ENCODE measurements at places on chromosomes 5 and 9.
A peak's percentile ranks its signal among the peaks of the same experiment; 100 is the strongest.

- DNase-seq: peak; percentile 16
Measured at GRCh38 chr9:131017067-131017466, 8.1 kb downstream of the LAMC3 start.

- no peak for DNase-seq
Measured at GRCh38 chr9:135487281-135488012, 7.9 kb downstream of the PPP1R26 start.

GRCh38 chr5:115296124-115297022 is at the start of gene CCDC112:
Gene CCDC112 (minus strand): TSS chr5:115296654. CDS start chr5:115296543, 111 bp downstream.
- DNase-seq: peak; percentile 76

DNA sequence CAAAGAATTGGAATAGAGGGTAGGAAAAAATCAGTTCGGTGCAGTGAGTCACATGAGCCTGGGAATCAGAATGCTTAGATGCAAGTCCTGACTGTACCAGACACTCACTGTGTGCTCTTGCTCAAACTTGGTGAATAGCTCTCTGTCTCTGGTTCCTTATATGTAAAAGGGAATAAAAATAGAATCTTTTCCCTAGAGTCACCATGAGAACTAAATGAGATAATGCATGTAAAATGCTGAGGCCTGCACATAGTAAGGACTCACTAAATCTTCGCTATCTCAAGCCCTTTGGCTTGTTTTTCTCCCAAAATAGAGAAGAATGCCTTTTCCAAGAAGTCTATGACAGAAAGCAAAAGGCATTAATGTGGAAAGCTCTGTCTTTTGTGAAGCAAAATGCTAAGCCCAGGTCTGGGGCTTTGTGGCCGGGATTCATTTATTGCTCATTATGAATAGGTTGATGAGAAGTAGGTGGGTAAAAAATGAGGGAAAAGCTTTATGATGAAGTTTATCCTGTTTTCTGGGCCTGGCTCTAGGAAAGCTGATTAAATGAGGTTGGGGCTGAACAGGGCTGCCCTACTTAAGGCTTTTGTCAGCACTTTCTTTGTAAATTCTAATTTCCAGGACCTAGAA is 483.3 kb downstream of the DMAC1 start:
- peak; percentile 11 for DNase-seq

GRCh38 chr5:135016861-135017290 is 17.2 kb downstream of the PITX1 start:
- peak; percentile 9 for DNase-seq

DNA sequence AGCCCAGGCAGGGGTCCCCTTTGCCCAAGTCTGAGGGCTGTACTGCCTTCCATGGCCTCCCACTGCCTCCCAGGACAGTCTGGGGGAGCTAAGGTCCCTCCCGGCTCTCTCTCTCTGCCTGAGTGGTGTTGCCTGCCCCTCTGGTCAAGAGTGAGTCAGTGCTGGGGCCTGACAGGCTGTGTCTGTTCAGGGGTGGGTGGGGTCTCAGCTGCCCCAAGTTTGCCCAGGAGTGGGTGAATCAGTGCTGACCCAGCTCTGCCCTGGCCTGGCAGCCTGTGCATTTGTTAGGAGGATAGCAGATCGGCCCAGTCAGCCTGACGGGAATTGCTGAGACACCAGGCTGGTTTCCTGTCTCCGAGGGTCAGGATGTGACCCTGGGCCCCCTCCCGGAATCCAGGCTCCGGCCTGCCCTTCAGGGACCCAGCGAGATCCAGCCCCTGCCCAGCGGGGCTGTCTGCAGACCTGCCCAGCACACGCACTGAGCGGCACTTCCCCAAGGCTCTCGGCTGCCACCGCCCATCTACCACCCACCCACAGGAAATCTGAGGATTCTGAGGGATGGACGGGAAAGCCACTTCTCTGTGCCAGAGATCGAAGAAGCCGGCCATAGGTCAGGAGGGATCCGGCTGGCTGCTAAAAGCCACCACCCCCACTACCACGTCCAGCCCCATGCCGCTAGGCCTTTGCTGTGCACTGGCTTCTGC is 15.9 kb downstream of the ENG start:
- DNase-seq: peak; percentile 90

DNA sequence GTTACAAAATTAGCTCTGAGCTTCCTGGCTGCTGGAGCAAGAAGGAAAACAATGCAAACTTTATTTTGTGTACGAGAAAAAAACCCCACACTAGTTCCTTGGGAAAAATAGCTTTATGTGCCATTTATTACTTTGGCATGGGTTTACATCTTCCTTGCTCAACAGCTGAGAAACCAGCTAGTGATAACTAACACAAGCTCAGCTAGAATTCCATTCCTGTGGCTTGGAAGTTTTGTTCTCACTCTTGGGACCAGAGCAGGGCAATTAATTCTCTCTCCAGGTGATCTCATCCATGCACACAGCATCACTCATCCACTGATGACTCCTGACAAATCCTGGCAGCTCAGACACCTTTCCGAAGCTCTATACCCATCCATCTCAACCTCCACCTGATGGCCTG is 104.1 kb downstream of the CRB2 start:
- peak; percentile 56 for DNase-seq

DNA sequence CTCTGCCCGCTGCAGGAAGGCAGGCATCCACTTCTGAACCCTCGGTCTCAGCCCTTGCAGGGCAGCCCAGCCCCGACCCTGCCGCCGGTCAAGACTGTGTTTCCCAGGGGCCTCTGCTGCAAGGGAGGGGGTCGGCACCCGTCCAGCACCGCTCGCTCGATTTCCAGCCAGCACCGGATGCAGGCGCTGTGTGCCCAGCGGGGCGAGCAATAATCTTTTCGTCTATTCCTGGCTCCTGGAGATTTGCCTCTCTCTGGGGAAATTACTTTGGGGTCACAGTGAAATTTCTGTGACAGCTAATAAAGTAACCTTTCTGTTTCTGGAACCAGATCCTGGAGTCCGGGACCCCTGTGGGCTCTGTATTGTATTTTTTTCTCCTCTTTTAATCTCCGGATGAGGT is 155.3 kb downstream of the COL23A1 start:
- no peak for DNase-seq

DNA sequence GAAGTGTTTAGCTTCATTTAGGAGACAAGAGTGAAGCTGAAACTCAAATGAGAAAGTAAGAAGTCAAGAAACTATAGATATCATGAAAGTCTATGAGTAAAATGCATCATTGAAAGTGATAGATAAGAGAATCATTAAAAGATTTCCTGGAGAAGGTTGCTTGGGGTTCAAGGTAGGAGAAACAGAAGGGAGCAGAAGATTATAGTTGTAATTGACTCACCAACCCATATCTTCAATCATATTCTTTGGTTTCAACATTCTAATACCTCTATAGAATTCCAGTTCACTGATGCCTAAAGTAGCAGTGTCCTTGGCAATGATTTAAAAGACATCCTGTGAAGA is 365.7 kb upstream of the RIOK2 start:
- no peak for DNase-seq

DNA sequence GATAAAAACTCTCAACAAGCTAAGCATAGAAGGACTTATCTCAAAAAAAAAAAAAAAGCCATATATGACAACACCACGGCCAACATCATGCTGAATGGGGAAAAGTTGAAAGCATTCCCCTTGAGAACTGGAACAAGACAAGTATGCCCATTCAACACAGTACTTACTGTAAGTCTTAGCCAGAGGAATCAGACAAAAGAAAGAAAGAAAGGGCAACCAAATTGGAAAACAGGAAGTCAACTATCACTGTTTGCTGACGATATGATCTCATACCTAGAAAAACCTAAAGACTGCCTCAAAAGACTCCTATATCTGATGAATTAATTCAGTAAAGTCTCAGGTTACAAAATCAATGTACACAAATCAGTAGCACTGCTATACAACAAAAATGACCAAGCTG is 24.6 kb upstream of the PTGER4 start:
- DNase-seq: no peak

GRCh38 chr9:90569511-90569910 is 73.1 kb downstream of the DIRAS2 start:
- no peak for DNase-seq

DNA sequence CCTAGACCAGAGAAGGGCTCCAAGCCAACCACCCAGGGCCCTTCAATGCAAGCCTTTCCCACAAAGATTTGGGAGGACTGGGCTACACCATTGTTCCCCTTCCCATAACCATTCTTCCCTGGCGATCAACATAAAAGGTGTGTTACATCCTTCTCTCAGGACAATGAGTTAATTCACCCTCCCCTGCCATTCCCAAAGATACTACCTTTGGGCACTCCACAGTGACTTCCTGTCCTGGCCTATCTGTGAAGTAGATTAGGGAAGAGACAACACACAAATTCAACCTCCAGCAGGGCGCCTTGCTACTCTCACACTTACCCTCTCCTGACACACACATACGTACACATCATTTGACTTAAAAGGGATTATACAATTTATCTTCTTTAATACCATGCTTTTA is 23.2 kb upstream of the IL17B start:
- no peak for DNase-seq

DNA sequence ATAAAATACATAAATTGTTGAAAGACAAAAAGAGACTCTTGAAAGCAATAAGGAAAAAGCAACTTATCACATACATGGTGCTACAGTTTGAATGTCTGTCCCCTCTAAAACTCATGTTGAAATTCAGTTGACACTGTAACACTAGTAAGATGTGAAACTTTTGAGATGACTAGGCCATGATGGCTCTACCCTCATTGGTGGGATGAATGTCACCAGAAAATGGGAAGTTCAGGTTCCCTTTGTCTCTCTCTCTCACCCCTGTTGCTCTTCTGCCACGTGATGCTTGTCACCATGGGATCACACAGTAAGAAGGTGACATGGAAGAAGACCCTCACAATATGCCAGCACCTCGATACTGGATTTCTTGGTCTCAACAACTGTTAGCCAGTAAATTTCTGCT is 50.3 kb upstream of the SPTLC1 start:
- no peak for DNase-seq

DNA sequence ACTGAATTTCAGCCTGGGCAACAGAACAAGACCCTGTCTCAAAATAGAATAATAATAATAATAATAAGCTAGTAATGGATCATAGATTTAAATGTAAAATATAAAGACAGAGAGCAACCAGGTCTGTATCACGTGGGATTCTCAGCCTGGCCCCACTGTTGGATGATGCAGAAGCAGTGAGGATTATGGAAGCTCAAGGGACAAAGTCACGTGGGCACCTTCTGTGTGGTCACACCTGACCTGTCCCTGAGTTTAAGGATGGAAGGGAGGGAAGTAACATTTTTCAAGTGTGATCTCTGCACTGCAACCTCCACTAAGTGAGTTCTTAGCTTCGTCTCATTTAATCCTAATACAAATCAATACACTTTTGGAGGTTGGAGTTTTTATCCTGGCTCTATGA is 212.5 kb upstream of the IER5L start:
- no peak for DNase-seq

DNA sequence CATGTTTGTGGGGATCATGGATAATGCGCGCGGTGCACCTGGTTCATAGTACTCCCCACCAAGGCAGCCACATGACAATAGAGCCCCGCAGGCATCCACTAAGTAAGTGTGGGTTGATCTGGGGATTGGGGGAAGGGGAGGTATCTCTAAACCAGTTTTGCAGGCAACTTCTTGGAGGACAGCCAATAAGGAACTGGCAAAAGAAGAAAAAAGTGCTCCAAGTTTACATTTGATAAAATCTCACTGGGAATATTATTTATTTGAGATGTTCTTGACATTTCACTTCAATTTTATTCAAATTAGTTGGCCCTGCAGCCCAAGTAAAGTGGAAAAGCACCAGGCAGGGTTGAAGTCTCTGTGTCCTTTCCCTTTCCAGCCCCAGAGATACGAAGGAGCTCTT is 8.5 kb downstream of the FBP1 start:
- DNase-seq: no peak

DNA sequence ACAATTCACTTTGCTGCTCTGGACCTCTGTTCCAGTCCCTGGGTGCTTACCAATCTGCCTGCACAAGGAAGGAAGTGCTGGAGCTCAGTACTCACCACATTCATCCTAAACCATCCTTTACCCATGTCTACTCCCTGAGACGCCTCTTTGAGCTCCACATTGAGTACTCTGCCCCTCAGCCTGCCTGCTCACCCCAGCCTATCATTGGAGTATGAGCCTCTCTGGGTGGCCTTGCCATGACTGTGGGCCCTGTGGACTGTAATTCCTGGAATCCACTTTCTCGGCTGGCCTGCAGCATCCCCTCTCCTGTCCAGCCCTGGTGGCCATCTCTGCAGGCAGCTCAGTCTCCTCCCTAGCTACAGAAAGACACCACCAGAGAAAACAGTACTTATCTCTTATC is 428.6 kb downstream of the SPOCK1 start:
- DNase-seq: no peak

- DNase-seq: peak; percentile 5
Measured at GRCh38 chr5:92409134-92409533, 1026.0 kb upstream of the ARRDC3 start.

GRCh38 chr9:68821911-68822310 is 116.9 kb downstream of the PIP5K1B start:
- DNase-seq: no peak

- peak; percentile 81 for DNase-seq
Measured at GRCh38 chr5:66660396-66660795, 64.2 kb downstream of the MAST4 start.

DNA sequence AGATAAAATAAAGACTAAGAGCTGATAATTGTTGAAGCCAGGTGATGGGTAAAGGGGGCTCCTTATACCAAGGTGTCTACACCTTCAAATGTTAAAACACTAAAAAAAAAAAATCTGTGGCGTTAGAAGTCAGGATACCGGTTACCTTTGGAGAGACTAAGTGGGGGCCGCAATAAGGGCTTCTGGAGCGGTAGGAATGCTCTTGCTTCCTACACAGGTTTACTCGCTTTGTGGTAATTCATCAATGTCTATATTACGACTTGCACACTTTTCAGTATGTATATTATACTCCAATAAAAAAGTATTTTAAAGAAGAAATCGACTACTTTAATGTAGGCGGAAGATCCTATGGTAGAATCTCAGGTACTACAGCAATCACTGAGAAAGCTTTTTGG is 12.5 kb downstream of the MRPS27 start:
- DNase-seq: no peak

DNA sequence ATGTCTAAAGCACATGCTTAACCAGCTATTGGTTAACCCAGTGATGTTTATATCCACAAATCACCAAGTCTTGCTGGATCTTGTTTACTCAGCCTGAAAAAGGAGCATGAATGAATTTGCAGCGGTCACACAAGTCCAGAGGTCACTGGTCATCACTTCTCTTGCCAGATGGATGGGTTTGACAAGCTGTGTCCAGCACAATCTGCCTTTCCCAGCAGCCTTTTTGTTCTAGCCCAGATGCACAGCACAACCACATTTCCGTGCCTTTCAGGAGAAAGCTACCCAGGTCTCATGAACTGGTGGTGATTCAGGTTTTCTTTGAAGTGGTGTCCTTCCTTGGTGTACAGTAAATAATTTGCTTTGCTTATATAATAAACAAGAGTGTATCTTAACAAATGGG is 32.1 kb downstream of the TMEM252 start:
- DNase-seq: no peak

GRCh38 chr9:676780-677438 is 164.6 kb upstream of the DMRT1 start:
- no peak for DNase-seq

Measured in AG10803 (cell line).